WTC11 (cell line): ENCODE measurements at places on chromosomes 4 and X.

DNA sequence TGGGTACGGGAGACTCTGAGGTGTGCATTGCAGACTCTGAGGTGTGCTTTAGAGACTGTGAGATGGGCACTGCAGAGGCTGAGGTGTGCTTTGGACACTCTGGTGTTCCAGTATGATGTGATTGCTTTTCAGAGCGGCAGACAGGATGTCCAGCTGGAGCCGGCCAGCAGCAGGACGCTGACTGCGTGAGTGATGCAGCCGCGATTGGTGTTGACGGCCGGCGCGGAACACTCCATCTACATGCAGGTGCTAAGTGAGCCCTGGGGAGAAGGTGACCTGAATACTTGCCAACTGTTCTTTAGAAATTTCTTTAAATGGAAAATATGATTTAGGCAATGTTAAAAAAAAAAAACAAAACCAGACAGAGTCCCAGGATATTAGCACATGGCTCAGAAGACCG lies 103.1 kb upstream of the PPP2R3B start:
- no peak for DNase-seq

DNA sequence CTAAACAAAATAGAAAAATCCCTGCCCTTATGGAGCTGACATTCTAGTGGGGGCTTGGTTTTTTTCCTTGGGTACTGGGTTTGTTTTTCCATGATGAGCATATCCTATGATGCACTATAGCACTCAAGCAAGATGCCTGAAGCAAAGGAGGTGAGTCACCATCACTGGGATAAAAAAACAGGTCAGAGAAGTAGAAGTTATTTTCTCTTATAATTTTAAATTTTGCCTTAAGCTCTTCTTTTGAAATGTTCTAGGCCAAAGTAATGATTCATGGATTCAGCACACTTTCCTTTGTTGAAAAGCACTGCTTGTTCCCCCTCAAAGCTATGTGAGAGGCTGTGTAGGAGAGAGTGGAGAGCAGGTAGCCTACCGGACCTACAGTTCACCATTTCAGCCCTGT lies 15.2 kb upstream of the CXCL2 start:
- DNase-seq, result no peak

GRCh38 chrX:6095469-6095868 lies 133.2 kb downstream of the NLGN4X start:
- peak; percentile 43 for DNase-seq

DNA sequence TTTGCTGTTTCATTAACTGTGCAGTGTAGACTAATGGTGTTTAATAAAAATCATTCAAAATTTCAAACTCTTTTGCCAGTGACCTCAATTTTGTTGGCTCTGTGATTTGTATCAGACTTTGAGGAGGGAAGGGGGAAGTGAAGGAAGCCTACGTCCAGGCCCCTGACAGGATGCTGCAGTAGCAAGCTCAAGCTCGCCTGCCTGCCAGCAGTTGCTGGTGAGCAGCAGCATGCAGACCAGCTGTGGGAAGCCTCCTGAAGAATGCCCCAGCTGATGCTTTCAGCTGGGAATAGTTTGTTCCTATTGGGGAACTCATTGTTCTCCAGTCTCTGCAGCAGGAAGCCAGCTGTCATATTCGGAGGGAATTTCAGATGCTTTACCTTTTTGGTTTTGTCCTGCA lies 495.2 kb downstream of the AFF2 start:
- no peak for DNase-seq

GRCh38 chrX:71315917-71316316 lies 14.4 kb downstream of the ITGB1BP2 start:
- no peak for DNase-seq

DNA sequence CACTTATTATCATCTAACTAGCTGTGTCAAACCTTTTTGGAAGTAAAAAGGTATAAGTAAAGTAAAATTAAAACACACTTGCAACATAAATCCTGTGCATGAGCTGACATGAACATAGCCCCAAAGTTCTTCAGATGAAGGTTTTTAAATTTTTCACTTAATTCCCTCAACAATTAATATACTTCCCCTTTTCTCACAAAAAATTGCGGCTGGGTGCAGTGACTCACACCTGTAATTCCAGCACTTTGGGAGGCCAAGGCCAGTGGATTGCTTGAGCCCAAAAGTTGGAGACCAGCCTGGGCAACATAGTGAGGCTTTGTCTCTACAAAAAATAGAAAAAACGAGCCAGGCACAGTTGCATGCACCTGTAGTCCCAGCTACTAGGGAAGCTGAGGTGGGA lies 16.8 kb downstream of the RASGEF1B start:
- no peak for DNase-seq

- DNase-seq, result no peak
Observed at GRCh38 chr4:2862528-2862927, 18.9 kb downstream of the ADD1 start.

DNA sequence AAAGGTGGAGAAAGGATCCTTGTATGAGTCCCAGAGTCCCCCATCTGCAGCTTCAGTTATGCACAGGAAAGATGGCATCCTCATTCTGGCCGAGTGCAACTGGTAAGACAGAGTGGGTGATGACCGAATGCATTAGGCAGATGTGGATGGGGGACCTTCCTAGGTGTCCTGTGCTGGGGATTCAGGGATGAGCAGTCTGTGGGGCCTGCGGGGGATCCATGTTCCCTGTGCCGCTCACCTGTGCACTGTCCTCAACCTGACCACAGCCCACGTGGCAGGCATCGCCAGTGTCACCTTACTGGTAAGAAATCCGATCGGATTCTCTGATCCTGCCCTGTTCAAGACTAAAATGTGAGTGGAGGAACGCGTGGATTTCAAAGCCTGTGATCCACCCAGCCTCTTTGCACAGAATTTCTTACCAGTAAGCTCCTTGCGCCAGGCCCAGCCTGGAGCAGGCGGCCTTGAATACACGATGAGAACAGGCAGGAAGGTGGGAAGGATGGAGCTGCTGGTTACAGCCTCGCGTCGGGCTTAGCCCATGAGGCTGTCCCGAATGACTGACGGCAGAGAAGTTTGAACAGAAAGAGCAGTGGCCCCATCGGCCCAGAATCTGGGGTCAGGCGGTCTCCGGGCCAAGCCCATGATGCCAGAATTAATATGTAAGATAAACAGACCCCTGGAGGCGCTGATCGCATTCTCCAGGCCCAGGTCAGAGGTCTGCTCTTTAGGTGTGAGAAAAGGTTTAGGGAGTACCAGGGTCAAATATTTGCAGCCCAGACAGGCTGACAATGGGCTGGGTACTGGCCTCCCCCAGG lies 56.5 kb downstream of the CPZ start:
- no peak for DNase-seq

- DNase-seq, result no peak
Observed at GRCh38 chr4:2295500-2295899, 33.6 kb upstream of the MXD4 start.

DNA sequence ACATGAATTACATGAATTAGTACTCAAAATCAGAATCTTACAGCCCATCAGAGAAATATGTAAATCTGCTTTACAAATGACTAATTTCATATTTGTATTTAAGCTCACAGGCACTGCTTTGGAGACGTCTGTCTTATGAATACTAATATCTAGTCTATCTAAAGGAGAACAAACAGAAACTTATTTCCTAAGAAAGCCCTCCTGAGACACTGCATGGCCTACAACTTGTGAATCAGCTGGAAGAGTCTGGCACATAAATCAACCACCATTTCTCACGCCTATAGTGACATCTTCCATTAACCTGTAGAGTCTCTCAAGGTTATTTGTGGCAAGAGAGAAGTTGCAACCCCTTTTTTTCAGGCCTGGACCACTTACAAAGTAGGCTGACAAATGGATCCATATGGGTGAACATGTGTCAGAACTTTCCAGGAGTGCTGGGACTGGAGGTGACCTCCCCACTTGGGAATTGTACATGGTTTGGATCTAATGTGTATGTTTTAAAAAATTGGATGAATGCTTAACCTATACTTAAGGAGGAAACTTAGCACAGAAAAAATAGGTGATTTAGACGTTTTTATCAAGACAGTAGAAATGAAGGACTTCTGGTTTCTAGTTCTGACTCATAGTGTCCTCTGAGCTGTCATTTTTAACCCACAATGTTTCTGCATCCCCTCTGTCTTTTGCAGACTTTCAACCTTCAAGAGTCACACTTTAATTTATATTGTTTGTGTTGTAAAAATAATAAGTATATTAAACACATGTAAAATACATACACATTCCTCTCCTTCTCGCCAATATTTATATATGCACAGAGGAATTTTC lies 83.2 kb upstream of the ARHGAP24 start:
- no peak for DNase-seq

- no peak for DNase-seq
Observed at GRCh38 chrX:72271091-72271788, 5.8 kb downstream of the RPS4X start.

- no peak for DNase-seq
Observed at GRCh38 chr4:75714011-75714410, 10.4 kb upstream of the USO1 start.

DNA sequence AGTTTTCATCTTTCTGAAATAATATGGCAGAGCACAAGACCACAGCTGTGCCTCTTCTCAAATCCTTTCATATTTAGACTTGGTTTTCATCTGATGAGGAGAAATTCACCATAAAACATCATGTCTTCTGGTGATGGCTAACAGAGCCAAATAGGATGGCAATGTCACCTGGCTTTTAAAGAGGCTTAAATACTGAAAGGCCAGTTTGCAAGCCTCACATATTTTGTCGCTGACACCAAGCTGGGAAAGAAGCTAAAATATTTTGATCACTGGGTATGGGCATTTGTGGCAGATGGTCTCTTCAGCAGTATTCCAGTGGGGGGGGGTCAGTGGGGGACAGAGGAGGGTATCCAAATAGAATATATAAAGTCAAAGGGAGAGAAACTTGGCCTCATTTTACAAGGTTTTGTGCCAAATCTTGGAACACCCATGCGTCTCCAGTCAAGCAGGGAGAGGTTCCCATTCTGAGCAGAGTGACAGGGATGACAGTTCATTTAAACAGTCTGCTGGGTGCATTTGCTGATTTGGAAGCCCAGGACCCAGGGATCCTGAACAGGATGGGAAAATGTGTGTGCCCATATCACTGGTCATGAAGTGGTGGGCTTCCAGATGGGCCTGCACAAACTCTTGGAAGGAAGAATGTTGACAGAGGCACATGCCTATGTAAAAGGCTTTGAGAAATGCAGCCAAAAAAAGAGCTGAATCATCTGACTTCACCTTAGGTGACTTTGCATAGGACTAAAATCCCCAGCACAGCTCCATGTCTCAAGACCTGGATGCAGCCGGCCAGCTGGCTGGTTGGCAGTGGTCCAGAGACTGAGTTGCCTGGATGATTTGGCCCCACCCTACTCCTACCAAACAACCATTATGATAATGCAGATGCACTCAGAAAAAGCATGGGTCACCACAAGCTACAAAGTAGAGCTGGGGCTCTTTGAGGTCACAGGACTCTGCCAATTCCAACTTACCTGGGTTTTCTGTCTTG lies 484.4 kb upstream of the NR3C2 start:
- no peak for DNase-seq

DNA sequence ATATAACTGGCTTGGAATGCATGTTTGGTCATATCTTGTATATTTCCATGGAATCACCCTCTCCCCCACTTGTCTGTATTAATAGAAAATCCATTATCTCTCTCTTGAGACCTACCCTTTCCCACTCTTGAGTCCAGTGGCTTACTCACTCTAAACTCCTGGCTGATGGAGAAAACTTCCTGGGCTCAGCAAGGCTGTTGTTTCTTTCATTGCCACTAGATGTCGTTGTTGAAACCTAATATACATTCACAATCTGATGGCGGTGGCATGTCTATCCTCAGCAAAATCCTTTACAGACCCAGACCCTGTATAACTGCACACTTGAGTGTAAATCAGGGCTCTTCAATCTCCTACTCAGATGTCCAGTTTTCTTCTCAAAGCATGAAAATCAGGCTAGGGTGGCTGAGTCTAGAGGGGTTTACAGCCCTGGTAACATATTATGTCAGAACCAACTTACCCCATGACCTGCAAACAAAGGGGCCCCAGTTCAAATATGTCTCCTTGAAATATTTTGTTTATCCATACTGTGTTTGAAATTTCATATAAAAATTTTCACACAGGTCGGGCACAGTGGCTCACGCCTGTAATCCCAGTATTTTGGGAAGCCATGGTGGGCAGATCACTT lies 70.0 kb upstream of the FAM241A start:
- DNase-seq, result peak; percentile 19

DNA sequence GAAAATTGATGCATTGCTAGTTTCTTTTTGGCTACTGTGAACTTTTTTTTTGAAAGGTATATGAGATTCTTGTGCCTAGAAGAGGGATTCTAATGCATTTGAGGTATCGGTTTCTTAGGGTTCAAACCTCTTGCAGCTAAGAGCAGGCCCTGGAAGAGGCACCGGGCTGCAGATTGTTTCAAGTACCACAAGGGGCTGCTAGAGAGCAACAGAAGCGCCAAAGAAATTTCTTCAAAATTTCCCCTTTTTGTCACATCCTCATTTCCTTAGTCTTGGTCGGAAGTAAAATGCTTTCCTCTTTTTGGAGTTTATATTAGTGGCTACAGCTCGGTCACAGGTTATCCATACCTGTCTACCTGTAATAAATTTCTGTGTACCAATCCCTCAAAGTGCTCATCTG lies 89.8 kb downstream of the PDGFRA start:
- peak; percentile 25 for DNase-seq

DNA sequence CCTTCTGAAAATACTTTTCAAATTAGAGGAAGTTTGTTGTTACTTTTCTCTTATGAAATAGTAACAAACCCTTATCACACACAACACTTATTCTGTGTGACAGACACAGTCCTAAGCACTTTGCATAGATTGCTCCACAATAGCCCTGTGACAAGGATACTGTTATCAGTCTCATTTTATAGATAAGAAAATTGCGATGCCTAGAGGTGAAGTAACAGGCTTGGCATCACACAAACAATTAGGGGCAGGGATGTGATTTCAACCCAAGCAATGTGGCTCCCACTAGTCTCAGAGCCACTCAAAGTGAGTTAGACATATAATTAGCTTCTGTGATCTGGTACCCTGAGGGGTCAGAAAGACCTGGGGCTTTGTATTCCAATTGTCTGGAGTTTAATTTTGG lies 339.9 kb downstream of the FBXO8 start:
- DNase-seq, result no peak

DNA sequence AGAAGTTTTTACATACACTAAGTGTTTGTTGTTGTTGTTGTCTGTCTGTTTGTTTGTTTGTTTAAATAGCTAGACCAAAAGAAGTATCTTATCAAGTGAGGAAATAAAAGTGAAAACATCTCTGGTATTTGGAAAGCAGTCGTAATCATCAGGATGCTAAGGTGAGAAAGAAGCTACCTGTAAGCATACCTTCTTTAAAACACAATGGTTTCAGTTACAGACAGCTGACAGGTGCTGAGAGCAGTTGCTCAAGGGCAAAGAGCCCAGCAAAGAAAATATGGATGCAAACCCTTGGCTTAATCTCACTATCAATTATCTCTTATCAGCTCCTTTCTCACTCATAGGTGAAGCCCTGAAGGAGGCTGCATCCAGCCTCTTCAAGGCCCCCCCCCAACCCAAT lies 42.8 kb upstream of the FBXW7 start:
- DNase-seq, result no peak

DNA sequence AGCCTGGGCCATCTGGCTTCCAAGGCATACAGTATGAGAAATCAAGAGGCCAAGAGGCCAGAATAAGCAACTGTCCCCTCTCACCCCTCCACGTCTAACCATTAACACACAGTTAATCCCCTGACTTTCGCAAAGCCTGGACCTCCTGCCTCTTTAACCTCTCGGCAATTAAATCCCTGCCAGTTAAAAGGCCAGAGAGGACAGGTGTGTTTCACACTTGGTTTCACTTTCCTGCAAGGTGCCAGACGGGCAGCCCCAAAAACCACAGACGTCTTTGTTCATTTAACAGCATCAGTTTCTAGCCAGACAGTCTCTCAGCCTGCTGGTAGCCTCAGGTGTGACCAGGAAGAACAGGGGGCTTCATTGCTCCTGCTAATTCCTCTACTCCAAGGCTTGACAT lies 91.1 kb upstream of the KIT start:
- no peak for DNase-seq

GRCh38 chrX:76427560-76428242 lies at the start of gene MAGEE1:
Gene MAGEE1 (plus strand): TSS chrX:76427710. CDS start chrX:76427931, 221 bp downstream.
- DNase-seq, result peak; percentile 75
